ENCODE measurements at places on chromosomes 12 and 14.

DNA sequence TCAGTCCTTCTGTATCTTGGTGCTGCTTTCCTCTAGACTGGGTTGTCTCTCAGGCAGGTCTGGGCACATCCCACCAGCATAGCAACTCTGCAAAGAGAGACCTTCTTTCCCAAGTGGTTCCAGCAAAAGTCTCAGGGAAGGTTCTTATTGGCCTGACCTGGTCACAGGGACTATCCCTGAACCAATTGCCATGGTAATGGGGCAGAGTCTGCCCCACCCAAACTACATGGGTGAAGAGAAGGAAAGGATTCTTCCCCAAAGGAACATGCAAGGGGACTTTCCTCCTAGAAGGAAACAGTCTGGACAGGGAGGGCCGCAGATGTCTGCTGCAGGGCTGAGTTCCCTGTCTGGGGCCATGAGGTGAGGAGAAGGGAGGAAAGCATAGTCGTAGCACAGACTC, 122.2 kb upstream of the NCOR2 start:
- ATAC-seq: no peak

DNA sequence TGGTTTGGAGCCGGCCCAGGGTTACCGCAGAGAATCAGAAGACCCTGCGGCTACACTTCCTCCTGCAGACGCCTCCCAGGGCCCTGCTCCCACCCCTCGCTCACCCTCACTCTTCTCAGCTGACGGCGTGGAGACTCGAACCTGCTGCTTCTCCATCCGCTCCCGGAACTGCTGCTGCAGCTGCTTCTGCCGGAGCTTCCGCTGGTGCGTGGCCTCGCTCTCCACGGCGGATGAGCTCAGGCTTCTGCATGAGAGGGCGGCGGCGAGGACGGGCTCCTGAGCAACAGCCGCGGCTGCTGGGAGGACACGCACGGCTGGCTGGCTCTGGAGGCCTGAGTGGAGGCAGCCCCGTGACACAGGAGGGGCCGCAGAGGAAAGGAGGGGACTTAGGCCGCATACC, 33.3 kb downstream of the RAD52 start:
- no peak for ATAC-seq

DNA sequence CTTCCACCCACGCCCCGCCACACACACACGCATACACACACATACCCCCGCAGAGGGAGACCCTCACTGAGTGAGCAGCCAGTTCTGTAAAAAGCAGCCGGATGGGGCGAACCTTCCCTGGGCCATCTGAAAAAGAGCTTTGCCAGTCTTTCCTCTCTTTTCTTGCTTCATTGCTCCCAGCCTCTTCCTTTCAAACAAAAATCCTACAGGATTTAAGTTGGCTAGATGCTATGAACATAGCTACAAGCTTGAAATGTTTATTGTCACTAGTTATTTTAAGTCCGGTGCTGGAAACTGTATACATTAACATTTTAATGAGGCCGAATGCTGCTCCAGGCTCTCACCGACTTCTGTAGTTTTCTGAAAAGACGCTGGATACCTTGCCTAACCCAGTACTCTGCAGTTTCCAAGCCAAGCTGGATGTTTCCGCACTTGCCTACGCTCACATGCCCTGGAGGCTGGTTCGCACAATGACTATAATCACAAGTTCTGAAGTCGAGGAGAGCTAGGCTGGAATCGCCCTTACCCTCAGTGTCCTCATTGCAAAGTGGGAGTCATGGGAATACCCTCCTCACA, 39.2 kb downstream of the LTBP2 start:
- no peak for ATAC-seq

- ATAC-seq: no peak
These were observed 10.4 kb upstream of the SYCP3 start for GRCh38 chr12:101749657-101750056.

- ATAC-seq: no peak
These were observed 29.0 kb downstream of the PDE6H start for GRCh38 chr12:15001733-15002382.

- ATAC-seq: no peak
These were observed 54.8 kb upstream of the FLRT2 start for GRCh38 chr14:85475113-85475512.

- ATAC-seq: no peak
These were observed 6.0 kb downstream of the PRMT8 start for GRCh38 chr12:3496957-3497356.

- ATAC-seq: no peak
These were observed 1.2 kb downstream of the LPCAT3 start for GRCh38 chr12:7016958-7017571.

GRCh38 chr12:105831372-105831771, 307.4 kb downstream of the NUAK1 start:
- no peak for ATAC-seq

DNA sequence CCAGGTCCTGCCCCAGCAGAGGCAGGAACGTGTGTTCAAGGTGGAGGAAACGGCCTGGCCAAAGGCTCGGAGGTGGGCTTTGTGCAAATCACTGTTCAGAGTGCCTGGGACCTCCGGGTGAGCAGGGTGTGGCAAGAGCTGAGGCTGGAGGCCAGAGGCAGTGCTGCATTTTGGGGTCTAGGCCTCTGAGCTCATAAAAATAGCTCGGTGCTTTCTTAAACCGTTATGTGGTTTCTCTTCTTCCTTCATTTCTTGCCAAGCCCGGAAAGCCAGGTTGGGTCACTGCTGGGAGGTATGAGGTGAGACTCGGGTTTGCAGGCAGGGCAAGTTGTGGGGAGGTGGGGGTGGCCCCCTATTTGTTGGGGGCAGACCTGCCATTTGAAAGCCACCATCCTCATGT, 178.8 kb upstream of the MYL2 start:
- no peak for ATAC-seq

GRCh38 chr12:111401167-111401605, 4.5 kb upstream of the SH2B3 start:
- no peak for ATAC-seq

DNA sequence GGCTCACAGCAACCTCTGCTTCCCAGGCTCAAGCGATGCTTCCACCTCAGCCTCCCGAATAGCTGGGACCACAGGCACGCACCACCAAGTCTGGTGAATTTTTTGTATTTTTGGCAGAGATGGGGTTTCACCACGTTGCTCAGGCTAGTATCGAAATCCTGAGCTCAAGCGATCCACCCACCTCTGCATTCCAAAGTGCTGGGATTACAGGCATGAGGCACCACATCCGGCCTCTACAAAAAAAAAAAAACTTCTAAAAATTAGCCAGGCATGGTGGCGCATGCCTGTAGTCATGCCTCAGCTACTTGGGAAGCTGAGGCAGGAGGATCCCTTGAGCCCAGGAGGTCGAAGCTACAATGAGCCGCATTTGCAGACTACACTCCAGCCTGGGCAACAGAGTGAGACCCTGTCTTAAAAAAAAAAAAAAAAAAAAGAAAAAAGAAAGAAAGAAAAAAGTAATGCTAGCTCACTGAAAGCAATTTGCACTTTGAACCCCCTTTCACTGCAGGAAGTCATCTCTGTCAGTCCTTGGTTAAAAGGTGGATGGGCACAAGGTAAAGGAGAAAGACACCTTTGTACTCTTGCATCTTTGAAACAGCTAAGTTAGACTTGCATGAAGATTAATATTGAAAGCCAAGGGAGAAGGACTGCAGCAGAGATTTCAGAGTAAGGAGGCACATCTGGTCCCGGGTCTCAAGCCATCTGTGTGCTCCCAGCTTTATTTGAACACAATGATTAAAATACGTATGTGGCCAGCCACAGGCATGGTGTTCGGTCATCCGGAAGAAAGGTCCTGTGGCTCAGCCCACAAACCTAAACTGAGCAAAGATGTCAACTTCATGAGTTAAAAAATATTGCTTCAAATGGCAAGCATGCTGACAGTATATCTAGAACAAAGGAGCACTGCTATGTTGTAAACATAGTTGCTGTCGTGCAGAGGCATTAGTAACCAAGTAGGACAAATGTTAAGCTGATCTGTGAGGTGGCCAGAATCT, 103.8 kb upstream of the HMGA2 start:
- ATAC-seq: no peak

DNA sequence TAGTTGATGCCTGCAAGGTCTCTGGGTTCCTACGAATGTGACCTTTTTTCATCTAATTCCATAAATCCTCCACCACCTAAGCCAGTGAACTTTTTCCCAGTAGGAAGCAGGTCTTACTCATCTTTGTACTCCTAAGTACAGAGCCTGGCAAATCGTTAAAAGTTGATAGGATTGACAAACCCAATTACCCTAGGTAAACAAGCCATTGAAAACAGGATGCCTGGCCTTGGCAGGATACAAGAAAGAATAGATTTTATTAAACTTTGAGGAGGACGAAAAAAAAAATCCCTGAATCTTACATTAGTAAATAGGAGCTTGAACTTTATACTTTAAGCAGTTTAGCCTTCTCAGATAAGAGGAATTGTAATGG, 5.6 kb downstream of the TBPL2 start:
- ATAC-seq: no peak

DNA sequence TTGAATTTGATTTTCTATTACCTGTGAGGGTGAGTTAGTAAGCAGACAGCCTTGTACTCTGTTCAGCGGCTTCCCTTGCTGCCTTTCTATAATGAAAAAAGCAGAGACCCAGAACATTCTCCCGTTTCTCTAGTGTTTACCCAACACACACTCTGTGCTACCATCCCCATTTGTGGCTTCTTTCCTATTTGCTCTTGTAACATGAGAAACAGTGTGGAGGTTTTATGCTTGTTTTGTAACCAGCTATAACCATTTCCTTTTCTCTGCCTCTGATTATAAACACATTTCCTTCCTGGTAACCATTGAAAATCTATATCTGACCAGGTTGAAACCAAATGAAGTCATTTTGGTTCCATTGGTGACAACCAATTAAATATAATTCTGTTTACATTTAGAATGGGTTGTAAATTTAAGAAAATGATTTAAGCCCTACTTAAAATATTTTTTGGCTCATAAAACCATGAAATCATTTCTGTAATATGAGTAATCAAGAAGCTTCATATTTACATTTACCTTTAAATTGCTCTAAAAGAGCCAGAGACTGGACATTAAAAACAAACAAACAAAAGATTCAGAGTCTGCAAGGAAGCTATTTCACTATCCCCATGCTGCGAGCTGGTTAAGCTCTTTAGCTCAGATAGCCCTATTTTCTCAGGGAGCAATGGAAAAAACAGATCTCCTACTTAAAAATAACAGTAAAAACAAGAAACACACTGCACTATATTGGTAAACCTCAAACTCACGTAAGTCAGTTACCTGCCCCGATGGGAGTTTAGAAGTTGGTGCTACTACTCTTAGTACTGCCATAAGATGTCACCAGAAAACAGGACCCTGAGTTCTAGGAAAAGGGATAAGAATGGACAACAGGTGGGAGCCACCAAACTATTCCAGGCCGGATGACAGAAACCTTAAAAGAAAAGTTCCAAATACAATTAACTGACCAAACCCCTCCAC, 206.5 kb upstream of the EEA1 start:
- ATAC-seq: peak; percentile 75

DNA sequence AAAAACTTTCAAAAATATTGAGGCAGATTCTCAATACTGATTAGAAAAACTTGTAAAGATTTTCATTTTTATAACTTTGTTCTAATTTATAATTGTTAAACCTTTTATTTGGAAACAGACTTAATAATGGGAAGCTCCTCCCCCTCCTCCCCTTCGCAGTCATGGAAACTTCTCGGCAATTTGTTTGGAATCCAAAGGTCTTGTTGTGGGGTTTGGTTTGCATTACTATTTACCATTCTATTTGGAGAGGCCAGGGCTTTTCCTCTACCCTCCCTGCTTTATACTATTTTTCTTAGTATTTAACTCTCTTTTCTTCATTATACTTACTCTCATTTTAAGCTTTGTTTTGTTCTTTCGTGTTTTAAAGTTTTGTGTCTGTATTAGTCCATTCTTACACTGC, 6.0 kb downstream of the SLC39A9 start:
- ATAC-seq: no peak

DNA sequence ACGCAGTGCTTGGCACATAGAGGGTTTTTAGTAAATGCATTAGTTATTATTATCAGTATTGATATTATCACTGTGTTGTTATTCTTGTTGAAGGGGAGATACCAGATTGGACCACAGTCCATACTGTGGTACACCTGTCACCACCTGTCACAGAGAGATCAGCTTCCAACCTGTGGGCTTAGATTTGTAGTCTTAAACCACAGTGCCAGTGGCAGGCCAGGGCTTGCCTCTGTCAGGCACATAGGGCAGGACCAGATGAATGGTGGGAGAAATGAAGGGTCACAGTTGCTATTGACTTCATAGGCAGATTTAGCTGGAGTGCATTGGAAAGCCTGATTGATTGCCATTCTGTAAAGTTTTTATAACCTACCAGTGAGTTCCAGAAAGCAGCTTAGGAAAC, 35.1 kb downstream of the ARL1 start:
- ATAC-seq: no peak

DNA sequence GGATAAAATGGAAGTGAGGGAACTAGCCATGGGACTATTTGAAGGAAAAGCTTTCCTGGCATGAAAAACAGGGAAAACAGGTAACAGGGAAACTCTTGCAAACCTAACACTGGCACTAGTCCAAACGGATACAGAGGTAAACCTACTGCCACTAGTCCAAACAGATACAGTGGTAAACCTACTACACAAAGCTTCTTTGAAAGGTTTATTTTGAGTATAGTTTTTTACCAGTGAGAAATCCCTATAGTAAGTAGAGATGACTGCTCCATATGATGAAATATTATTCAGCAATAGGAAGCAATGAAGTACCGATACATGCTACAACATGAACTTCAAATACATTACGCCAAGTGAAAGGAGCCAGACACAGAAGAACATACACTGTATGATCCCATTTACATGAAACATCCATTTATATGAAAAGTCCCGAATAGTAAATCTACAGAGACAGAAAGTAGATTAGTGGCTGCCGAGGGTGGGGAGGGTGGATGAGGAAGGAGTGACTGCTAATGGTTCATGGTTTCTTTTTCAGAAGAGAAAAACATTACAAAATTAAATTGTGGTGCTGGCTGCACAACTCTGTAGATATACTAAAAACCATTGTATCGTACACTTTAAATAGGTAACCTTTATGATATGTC, 25.5 kb downstream of the SPTLC2 start:
- ATAC-seq: peak; percentile 15

DNA sequence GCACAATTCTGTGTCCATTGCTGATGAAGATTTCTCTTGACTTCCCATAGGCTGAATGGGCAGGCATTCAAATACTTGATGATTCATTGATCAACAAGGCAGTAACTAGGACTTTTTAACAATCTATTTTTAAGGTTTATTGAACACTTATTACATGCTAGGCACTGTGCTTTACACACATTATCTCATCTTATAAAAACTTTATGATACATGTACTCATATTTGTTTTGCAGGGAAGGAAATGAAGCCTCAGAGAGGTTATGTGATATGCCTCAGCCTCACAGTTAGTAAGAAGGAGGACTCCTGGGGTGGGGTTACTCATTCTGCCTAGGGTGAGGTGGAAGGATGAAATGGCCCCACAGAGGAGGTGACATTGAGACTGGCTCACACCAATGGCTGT, 12.9 kb upstream of the EMP1 start:
- peak; percentile 63 for ATAC-seq

GRCh38 chr12:78418919-78419318, 445.7 kb upstream of the SYT1 start:
- no peak for ATAC-seq

- no peak for ATAC-seq
These were observed 179.7 kb downstream of the RAD51B start for GRCh38 chr14:67999290-67999689.

GRCh38 chr12:12214635-12215131, 52.2 kb downstream of the LRP6 start:
- ATAC-seq: no peak
